ENCODE measurements at places on chromosomes 16 and 17. TPM values are rescaled to one million over a fixed set of nuclear protein-coding genes. Genes with fewer than 3 reads are reported as not detected.
A peak's percentile ranks its signal among the peaks of the same experiment; 100 is the strongest.

GRCh38 chr16:48811478-48811877 is 201.5 kb upstream of the N4BP1 start:
- no peak for DNase-seq

ACBD4 gene
- total RNA-seq = 17.9 TPM

COPZ2 gene
- total RNA-seq = 14.2 TPM

DNA sequence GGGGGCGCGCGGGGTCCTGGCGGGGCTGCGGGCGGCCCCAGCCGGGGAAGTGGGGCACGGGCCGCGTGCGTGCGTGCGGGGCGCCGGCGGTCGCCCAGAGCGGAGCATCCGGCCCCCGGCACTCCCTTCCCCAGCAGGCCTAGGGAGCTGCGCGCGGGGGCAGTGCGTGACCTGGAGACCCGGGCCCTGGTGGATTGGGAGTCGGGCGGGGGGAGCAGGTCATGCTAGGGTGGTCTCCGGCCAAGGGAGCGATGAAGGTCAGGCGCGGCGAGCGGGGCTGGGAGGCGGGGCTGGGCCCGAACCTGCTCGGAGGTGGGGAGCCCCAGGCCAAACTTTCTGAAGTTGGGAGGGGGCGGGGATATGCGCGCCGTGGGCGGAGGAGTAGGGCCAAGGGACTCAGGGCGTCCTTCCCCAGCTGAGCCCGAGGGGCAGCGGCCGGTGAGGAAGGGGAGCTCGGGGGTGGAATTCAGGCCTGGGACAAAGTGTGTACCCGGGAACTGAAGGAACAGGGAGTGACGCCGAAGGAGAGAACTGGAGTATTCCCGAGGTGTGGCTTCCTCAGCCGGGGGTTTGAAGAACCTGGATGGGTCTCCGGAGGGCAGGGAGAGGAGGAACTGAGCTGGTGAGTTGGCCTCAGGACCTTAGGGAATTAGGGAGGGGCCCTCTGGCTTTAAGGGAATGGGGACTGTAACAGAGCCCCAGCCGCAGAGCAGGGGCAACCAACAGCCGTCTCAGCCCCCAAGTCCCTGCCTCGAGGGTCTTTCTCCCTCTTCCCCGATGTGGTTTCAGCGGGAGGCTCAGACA is 589 bp downstream of the XYLT2 start:
- DNase-seq = peak; percentile 65

GRCh38 chr17:34219405-34219804 is 35.7 kb upstream of the CCL2 start:
- DNase-seq = no peak

IRX3 gene
- total RNA-seq = 2.5 TPM

KRT14 gene
- not detected for total RNA-seq

CCL17 gene
- total RNA-seq = 1.3 TPM

GRCh38 chr16:49657736-49658465 is 198.0 kb downstream of the ZNF423 start:
- DNase-seq = no peak

DNA sequence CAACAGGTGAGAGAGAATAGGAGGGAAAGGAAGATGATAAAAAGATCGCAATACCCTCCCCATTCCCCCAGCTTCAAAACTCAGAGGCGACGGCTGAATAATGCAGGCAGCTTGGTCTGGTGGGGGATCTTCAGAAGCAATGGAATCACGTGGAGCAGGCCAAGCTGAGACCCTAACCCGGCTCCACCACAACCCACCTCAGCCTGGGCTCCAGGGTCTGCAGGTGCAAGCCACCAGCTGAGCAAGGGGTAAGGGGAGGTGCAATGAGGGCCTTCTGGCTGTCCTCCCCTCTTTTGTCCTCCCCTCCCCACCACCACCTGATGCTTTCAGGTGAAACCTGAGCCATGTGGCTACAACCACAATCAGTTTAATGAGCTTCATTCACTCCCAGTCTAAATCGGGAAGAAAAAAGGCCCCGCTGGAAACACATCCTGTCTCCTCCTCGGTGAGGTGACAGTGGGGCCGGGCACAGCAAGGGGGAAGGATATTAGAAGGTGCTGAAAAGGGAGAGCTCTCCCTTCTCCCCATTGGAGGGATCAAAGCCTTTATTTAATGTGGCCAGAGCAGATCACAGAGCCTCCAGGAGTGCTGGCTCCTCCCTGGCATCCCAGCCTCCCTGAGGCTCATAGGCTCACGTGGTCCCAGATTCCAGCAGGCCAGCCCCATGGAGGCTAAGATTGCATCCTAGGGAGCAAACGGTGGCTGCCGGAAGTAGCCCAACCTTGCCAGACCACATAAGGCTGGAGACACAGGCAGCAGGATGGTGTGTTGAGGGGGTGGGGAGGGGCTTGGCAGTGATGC is 261.0 kb downstream of the SOX9 start:
- no peak for DNase-seq

ARL5C gene
- total RNA-seq = 0.16 TPM

- no peak for DNase-seq
Observed at GRCh38 chr17:52030052-52030451, 128.5 kb downstream of the CA10 start.

ALOX12 gene
- not detected for total RNA-seq

GRCh38 chr16:13997933-13998332 is 73.2 kb upstream of the MRTFB start:
- no peak for DNase-seq

- no peak for DNase-seq
Observed at GRCh38 chr17:66949501-66949900, 15.0 kb upstream of the CACNG4 start.

GRCh38 chr16:19138601-19139000 is 24.8 kb downstream of the ITPRIPL2 start:
- no peak for DNase-seq

TNP2 gene
- total RNA-seq = not detected

DNA sequence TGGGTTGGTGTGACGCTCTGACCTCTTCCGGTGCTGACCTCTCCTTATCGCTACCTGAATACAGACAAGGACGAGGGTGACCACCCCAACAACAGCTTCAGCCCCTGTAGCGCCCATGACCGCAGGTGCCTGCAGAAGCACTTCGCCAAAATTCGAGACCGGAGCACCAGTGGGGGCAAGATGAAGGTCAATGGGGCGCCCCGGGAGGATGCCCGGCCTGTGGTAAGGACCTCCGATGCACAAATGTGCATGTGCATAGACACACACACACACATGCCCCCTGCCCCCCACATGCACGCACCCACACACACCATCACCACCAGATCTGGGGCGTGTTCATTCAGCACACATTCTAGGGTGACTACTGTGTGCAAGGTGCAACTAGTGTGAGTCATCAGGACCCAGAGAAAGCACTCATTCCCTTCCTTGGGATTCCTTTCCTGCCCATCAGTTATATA is 9.7 kb downstream of the IGFBP4 start:
- DNase-seq = no peak

GRCh38 chr17:4475463-4475862 is 23.2 kb upstream of the SPNS2 start:
- DNase-seq = no peak

GRCh38 chr17:37699285-37699973 is 45.4 kb downstream of the HNF1B start:
- no peak for DNase-seq

GINS2 gene
- total RNA-seq = 32.6 TPM
